ENCODE measurements at places on chromosomes 13 and 19.

DNA sequence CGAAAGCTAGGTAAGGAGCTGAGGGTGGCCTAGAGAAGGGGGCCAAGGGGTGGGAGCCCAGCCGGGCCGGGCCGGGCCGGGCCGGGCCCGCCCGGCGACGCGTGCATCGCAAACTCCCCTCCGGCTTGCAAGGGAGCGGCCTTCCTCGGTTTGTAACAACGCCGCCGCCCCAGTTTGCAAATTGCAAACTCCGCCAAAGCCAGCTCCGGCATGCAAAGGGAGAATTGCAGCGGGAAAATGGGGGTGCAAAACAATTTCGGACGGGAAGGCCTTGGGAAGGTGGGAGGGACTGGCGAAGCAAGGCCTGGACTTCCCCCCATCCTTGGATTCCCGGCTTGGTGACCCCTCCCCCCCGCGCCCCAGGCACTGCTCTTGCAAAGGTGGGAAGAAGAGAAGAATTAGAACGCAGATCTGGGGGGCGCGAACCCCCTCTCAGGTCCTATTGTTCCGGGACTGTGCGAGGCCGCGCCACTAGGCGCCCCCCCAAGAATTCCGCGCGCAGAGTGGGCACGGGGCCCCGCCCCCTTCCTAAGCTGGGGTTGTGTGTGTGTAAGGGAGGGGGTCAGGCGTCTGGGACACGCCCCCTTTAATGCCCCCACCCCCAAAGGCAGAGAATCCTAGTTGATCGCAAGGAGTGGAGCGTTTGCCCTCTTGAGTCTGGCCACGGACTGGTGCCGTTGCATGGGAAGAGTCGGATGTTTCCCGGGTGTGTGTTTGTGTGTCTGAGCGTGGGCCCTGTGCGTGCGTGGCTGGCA lies 926 bp downstream of the PRR12 start:
- DNase-seq, result peak; percentile 41

- no peak for DNase-seq
These were observed 95.4 kb downstream of the RNASEH2B start for GRCh38 chr13:51004918-51005460.

DNA sequence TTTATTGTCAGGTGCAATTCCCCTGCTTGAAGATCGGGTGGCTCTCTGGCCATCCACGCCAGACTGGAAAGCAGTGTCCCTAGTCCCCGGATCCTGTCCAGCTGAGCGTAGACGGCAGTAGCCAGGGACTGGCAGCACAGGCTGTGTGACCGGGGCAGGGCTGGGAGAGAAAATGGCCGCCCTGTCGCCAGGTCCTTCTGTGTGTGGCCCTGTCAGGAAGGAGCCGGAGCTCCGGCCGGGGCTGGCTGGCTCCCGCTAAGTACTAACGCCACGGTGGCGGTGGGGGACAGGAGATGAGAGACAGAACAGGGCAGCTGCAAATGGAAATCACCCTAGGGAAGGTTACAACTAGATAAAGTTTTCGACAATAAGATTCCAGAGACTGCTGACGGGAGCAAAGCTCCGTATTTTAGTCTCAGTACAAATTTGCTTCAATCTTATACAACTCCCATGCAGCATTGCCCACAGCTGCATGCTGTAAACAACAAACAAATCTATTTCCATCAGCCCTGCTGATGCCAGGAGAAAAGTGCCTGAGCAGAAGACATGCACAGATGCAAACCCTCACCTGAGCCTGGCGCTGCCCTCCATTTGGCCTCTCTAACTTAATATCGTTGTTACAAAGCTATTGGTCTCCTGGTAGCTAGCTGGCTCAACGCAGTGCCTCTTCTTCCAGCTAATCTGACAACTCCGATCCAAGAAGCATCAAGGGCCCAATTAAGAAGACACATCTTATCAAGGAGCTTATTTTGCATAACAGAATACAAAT lies 253.0 kb downstream of the TSHZ3 start:
- DNase-seq, result no peak

DNA sequence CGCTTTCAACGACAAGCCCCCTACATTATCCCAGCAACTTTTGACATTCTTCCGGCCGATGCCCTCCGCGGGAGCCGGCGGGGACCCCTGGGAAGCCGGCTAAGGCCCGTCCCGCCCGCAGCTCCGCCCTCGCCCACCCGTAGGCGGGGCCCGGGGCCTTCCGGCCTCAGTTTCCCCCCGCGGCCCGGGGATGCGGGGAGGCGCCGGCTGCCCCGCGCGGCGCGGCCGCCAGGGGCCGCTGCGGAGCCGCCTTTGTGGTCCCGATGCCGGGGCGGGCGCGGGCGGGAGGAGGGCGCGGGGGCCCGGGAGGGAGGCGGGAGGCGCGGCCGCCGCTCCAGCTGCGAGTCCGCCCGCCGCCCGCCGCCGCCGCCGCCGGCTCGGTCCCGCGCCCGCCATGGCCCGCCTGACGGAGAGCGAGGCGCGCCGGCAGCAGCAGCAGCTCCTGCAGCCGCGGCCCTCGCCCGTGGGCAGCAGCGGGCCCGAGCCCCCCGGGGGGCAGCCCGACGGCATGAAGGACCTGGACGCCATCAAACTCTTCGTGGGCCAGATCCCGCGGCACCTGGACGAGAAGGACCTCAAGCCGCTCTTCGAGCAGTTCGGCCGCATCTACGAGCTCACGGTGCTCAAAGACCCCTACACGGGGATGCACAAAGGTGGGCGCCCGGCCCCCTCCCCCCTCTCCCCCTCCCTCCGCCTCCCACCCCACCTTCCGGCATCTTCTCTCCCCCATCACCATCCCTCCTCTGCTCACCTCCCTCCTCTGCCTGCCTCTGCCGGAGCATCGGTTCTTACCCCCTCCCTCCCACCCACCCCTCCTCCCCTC lies at the start of gene CELF5:
TSS of gene CELF5 (plus strand) at position 316 of the 823 bp plus-strand sequence. CDS start at position 395, 79 bp downstream.
- peak; percentile 54 for DNase-seq

Data from activated gamma-delta T cell treated with Interleukin-2 at 50 U/mL for 16 hours (primary cell).